Cardiac muscle cell (in vitro differentiated cells and primary cell): ENCODE measurements at places on chromosomes 5 and 9. TPM values are rescaled to one million over a fixed set of nuclear protein-coding genes. Genes with fewer than 3 reads are reported as not detected.

GRCh38 chr5:26024774-26025173, 1013.6 kb downstream of the CDH9 start:
- H3K4me3 ChIP-seq: no peak overlapping the region
- H3K27ac ChIP-seq: no peak overlapping the region
- H3K4me1 ChIP-seq: no peaks in the 10 kb centered on the region
- DNase-seq: no peak

- DNase-seq: peak; percentile 81
- H3K27ac ChIP-seq: peak overlapping the region; percentile 90
- H3K27me3 ChIP-seq: no peaks in the 10 kb centered on the region
These were observed 101.1 kb downstream of the RGS3 start for GRCh38 chr9:113564498-113565237.

The F2R gene
- 13.4 and 16.8 TPM in 2 replicates for total RNA-seq

- peaks cover 18% of the 10 kb centered on the region for H3K27me3 ChIP-seq
- no peaks in the 10 kb centered on the region for H3K36me3 ChIP-seq
- peak; percentile 20 for DNase-seq
- H3K4me3 ChIP-seq: peak overlapping the region; percentile 58
- peaks cover 14% of the 10 kb centered on the region for H3K4me1 ChIP-seq
These were observed 29.2 kb downstream of the EXOC3 start for GRCh38 chr5:472076-472655.

The BRD3OS gene
- 18.6 and 26.8 TPM in 2 replicates for total RNA-seq

The EIF4E1B gene
- total RNA-seq: not detected in 2 replicates

- no peak overlapping the region for H3K27ac ChIP-seq
- H3K4me1 ChIP-seq: no peaks in the 10 kb centered on the region
- peaks cover 17% of the 10 kb centered on the region for H3K36me3 ChIP-seq
- H3K27me3 ChIP-seq: no peaks in the 10 kb centered on the region
These were observed 6.1 kb downstream of the ZDHHC21 start for GRCh38 chr9:14687042-14687719.

- peak; percentile 84 for DNase-seq
- H3K4me1 ChIP-seq: peaks cover 60% of the 10 kb centered on the region
- H3K36me3 ChIP-seq: no peaks in the 10 kb centered on the region
- peak overlapping the region; percentile 61 for H3K27ac ChIP-seq
- no peaks in the 10 kb centered on the region for H3K27me3 ChIP-seq
- no peak overlapping the region for H3K4me3 ChIP-seq
These were observed 50.6 kb downstream of the SIL1 start for GRCh38 chr5:139147483-139148087.

- no peaks in the 10 kb centered on the region for H3K27me3 ChIP-seq
- no peak overlapping the region for H3K27ac ChIP-seq
- H3K4me1 ChIP-seq: peaks cover 5% of the 10 kb centered on the region
- H3K36me3 ChIP-seq: no peaks in the 10 kb centered on the region
- no peak overlapping the region for H3K4me3 ChIP-seq
These were observed 311.3 kb downstream of the GADD45G start for GRCh38 chr9:89916001-89916597.

DNA sequence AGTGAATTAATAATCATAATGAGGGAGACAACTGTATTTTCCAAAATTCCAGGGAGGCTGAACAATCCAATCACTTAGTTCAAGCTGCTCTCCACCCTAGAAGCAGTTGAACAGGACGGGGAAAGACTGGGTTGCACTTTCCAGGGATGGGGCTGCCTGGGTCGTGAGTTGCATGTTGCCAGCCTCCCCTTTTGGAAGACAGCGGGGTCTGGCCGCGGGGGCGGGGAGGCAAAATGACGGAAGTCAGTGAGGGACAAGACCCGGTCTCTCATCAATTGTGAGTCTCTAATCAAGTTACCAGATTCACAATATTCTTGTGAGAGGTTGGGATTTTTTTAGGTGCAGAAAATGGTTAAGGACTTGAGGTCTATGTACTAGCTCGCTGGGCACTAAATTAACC, 484.1 kb downstream of the ZSWIM6 start:
- H3K27me3 ChIP-seq: no peaks in the 10 kb centered on the region
- no peaks in the 10 kb centered on the region for H3K36me3 ChIP-seq
- DNase-seq: no peak

DNA sequence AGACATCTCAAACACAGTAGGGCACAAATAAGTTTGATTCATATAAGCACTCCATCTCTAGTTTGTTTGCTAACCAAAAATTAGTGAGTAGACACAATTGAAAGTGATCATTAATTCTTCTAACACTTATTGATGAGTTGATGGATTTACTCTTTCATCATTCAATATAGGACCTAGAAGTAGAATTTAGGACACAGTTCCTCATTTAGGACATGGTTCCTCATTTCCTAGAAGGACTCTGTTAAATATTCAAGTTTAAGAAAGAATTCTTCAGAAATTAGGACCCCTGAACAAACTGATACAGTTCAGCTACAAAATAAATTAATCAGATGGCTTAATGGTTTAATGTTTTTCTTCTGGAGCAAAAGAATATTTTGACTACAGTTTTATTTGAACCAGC, 143.5 kb upstream of the PRR16 start:
- no peaks in the 10 kb centered on the region for H3K4me1 ChIP-seq
- no peaks in the 10 kb centered on the region for H3K36me3 ChIP-seq
- no peaks in the 10 kb centered on the region for H3K27me3 ChIP-seq
- H3K27ac ChIP-seq: no peak overlapping the region
- H3K4me3 ChIP-seq: no peak overlapping the region

The NPR2 gene
- 12.5 and 12.6 TPM in 2 replicates for total RNA-seq

The TAF11L10 gene
- total RNA-seq: not detected in 2 replicates

- H3K27me3 ChIP-seq: no peaks in the 10 kb centered on the region
- no peak overlapping the region for H3K27ac ChIP-seq
- no peaks in the 10 kb centered on the region for H3K36me3 ChIP-seq
- H3K4me1 ChIP-seq: no peaks in the 10 kb centered on the region
- DNase-seq: no peak
- no peak overlapping the region for H3K4me3 ChIP-seq
These were observed 64.5 kb upstream of the TGFBR1 start for GRCh38 chr9:99040251-99040900.

The ARHGEF37 gene
- total RNA-seq: 4.2 and 7.6 TPM in 2 replicates

The SLC34A3 gene
- total RNA-seq: 0.25 TPM in 1 of 2 replicates, not detected in the other

- H3K36me3 ChIP-seq: no peaks in the 10 kb centered on the region
- no peak within 1 kb of the TSS for H3K4me3 ChIP-seq
- no peak within 1 kb of the TSS for H3K27ac ChIP-seq
These were observed at the start of gene IL3 for GRCh38 chr5:132060501-132061161. IL3 (plus strand) TSS chr5:132060655; CDS start chr5:132060707, 52 bp downstream.

DNA sequence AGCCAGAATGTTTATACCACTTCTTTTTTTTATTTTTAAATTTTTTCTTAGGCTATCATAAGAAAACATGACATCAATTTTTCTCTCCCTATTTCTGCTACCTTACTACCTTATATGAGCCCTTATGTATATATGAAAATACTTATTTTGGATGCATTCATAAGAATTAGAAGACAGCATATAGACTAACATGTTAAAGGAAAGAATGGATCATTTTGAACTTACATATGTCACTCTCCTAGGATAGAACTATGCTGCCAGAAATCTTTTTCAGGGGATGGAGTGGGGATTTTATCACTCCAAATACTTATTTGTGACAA, 51.8 kb downstream of the SNX24 start:
- DNase-seq: no peak
- no peaks in the 10 kb centered on the region for H3K27me3 ChIP-seq
- no peak overlapping the region for H3K4me3 ChIP-seq

DNA sequence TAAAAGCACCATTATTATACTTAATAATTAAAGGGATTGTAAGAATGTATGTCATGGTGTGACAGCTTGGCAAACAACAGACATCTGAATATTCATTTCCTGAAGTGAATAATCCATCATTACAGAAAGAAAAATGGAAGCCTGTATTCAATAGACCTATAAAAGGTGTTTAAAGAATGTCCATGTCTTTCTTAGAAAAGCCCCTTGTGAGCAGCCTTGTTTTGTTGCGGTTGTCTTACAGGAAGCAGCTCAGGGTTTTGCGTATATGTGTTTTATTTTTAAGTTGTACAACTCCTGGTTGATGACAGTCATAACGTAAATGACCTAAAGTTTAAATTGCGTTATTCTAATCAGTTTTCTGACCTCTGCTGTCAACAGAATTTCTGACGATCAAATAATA, 53.8 kb downstream of the CAST start:
- H3K27ac ChIP-seq: no peak overlapping the region
- no peaks in the 10 kb centered on the region for H3K27me3 ChIP-seq
- peaks cover 24% of the 10 kb centered on the region for H3K4me1 ChIP-seq
- H3K36me3 ChIP-seq: no peaks in the 10 kb centered on the region
- DNase-seq: no peak

DNA sequence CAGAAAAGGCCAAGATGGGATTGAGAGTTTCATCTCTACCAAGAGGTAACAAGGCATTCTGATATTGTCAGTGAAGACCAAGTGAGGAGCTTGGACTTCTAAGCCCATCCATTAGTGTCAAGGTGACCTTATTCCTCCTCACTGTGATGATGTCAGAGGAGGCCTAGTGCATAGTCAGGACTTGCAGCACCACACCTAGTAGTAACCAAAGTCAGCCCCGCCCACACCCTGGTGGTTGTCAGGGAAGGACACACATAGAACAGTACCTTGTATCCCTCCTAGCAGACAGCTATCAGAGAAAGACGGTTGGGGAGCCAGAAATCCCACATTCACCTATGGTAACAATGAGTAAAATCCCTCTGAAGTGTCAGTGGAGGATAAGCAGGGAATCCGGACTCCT, 111.7 kb downstream of the AP3B1 start:
- no peak for DNase-seq
- no peak overlapping the region for H3K27ac ChIP-seq
- no peaks in the 10 kb centered on the region for H3K4me1 ChIP-seq
- peaks cover 9% of the 10 kb centered on the region for H3K36me3 ChIP-seq
- no peaks in the 10 kb centered on the region for H3K27me3 ChIP-seq

GRCh38 chr5:82820188-82820587, 257.0 kb downstream of the TMEM167A start:
- H3K4me3 ChIP-seq: no peak overlapping the region
- H3K4me1 ChIP-seq: no peaks in the 10 kb centered on the region
- no peaks in the 10 kb centered on the region for H3K36me3 ChIP-seq
- DNase-seq: no peak
- H3K27ac ChIP-seq: no peak overlapping the region
- no peaks in the 10 kb centered on the region for H3K27me3 ChIP-seq

The ANXA6 gene
- 628 and 658 TPM in 2 replicates for total RNA-seq

The NKD2 gene
- total RNA-seq: 3.4 and 4.4 TPM in 2 replicates
